SHP77 (cell line): ENCODE measurements at places on chromosomes 4 and X.

DNA sequence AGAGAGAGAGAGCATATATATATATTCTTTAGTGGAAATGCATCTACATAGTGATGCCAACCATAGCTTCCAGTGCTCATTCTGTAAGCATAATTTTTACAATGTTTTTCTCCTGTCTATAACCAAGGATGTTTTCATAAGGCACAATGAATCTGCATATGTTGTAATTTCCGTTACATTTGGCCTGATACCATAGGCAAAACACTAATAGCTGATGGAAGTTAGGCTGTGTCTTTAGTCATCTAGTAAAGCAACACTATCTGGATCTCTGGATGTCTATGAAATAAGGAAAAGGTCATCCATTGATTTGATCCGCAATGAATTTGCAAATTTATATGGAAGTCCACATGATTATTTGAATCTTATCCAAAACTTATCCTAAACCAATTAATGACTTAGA, 8.1 kb downstream of the PCDH7 start:
- no peak for DNase-seq

GRCh38 chr4:184383497-184384055, 90.8 kb downstream of the IRF2 start:
- no peak for DNase-seq

- DNase-seq, result peak; percentile 7
These were observed 258.6 kb downstream of the FAM133A start for GRCh38 chrX:93932471-93933220.

DNA sequence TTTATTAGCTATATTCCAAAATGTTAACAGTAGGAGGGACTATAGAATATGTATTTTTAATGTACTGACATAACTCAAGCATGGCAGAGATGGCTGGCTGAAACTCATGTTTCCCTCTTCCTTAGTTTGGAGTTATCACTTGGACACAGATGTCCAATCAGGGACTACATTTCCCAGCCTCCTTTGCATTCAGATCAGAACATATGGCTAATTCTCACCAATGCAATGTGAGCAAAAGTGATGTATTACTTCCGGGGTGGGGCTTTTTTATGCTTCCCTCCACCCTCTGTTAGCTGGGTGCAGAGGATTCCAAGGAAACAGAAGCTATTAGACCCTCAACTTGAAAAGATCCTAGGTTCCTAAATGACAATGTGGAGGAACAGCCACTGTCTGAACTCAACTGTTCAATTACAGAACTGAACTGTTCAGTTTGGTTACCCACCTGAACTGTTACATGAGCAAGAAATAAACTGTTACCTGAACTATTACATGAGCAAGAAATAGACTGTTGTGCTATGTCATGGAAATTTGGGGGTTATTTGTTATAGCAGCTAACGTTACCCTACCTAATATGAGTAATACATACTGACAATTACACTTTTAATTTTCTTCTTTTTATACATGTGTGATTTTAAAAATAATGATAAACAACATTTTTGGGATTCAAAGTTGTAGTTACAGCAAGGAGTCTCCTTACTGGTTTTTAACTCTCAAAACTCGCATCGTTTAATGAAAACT, 29.6 kb upstream of the ERVMER34-1 start:
- no peak for DNase-seq

GRCh38 chr4:113436360-113436759, 325.2 kb downstream of the CAMK2D start:
- peak; percentile 9 for DNase-seq

DNA sequence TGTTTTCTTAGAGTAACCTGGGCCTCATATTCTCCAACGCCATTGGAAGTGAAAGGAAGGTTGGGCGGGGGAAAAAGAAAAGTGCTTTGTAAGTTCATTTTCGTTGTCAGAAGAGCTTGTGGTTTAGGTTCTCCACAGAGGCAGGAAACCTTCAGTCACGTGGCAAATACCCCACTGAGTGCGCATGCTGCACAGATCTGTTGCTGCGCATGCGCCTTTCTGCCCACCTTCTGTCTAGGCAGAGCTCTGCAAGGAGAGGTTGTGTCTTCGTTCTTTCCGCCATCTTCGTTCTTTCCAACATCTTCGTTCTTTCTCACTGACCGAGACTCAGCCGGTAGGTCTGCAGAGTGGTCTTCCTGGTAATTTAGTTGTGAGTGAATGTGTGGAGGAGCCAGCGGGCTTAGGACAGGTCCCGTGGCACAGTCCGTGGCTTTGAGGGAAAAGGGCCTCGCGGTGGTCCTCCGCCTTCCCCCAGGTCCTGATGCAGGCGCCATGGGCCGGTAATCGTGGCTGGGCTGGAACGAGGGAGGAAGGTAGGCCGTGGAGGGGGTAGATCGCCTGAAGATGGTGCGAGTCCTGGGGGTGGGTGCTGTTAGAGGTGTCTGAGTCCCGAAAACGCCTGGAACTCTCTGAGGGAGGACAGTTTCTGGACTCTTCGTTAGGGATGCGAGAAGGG, at the start of gene PAGE5:
TSS of gene PAGE5 (plus strand) at position 228 of the 676 bp plus-strand sequence. CDS start 1,037 bp downstream, outside the sequence.
- no peak for DNase-seq

DNA sequence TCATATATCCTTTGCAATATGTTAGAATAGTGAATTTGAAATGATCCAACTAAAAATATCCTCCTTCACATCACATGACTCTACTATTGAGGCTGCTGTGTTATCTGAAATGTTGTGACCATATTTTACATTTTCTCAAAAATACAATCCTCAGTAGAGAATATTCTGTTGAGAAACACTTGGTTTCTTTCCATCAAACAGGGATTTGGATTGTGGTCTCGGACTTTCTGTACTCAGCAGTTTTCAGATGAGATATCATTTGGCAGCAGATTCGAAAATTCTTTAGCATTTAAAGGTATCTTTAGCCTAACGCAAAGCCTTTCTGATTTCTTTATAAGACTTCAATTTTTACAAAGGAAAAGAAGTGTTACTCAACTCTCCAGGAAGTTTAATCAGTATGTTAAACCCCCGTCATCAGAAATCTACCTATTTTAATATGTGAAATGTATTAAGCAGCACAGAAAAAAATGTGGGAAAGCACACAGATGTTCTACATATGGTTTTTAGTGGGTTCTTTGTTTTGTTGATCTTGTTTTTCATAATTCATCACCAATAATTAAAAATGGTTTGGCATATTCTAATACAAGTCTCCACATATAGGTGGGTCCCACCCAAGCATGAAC, 55.4 kb upstream of the ANXA3 start:
- DNase-seq, result no peak

DNA sequence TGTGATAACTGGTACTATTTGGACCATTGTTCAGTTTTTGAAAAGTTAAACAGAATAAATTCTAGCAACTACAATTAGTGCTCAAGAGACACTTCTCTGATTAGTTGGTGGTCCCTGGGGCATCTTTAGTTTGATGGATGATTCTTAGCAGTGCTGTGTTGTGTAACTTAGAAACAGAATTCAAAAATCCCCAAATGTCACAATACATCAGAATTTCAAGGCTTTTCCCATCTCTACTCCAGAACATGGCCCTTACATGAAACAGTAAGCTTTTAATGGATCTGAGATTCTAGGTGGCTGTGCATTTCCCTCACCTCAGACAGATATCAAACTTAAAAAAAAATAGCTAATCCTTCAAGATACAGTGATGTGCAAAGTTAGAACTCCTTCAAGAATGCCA, 104.4 kb upstream of the CXCL13 start:
- no peak for DNase-seq

GRCh38 chr4:106627051-106627450, 258.5 kb upstream of the GIMD1 start:
- DNase-seq, result no peak

- DNase-seq, result no peak
These were observed 26.7 kb upstream of the CRMP1 start for GRCh38 chr4:5919571-5919970.
